Neural progenitor cell (in vitro differentiated cells): ENCODE measurements at places on chromosomes 6 and 20. TPM values are rescaled to one million over a fixed set of nuclear protein-coding genes. Genes with fewer than 3 reads are reported as not detected.

- no peak for DNase-seq
Observed at GRCh38 chr6:156617376-156617775, 159.8 kb upstream of the ARID1B start.

- no peak for DNase-seq
Observed at GRCh38 chr6:129733290-129733689, 23.3 kb upstream of the ARHGAP18 start.

- no peak for DNase-seq
Observed at GRCh38 chr6:14270925-14271788, 153.6 kb downstream of the CD83 start.

DNA sequence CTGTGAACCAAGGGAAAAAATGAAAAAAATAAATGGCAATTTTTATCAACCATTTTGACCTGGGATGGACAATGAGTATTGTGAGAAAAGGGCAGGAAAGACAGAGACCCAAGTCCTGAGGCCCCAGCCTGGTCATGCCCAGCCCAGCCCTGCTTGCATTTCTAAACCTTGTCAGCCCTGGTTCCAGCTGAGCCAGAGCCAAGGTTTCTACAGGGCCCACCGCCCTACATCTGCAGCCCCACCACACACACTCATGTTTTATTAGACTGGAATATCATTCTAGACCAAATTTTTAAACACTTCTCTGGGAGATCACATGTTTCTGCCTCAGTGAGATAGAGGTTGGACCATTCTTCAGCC, 667 bp upstream of the CST9L start:
- no peak for DNase-seq

The TCP11 gene
- total RNA-seq = 0.25 TPM in 1 of 2 replicates, not detected in the other
